ENCODE measurements at places on chromosomes 5 and 9. TPM values are rescaled to one million over a fixed set of nuclear protein-coding genes. Genes with fewer than 3 reads are reported as not detected.

The HTR1A gene
- not detected for polyA plus RNA-seq

The FOXD4L6 gene
- not detected for polyA plus RNA-seq

DNA sequence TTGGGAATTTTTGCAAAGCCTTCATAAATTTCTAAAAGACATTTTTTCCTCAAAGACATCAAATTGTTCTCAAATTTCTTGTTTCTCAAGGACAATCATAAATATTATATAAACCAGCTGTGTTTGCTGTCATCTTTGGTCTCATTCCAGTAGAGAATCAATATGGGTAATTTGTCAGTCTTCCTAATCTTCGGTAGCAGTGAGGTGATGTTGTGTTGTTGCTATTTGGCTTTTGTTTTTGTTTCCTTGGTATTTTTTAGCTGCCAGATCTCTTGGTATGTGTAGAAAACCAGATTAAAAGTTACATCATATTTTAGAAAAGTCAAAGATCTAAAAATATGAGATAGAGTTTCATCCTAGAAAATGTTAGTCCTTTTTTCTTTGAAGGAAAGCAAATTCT is 87.5 kb downstream of the CAMK4 start:
- DNase-seq, result no peak

The SIGMAR1 gene
- polyA plus RNA-seq, result 115 TPM

DNA sequence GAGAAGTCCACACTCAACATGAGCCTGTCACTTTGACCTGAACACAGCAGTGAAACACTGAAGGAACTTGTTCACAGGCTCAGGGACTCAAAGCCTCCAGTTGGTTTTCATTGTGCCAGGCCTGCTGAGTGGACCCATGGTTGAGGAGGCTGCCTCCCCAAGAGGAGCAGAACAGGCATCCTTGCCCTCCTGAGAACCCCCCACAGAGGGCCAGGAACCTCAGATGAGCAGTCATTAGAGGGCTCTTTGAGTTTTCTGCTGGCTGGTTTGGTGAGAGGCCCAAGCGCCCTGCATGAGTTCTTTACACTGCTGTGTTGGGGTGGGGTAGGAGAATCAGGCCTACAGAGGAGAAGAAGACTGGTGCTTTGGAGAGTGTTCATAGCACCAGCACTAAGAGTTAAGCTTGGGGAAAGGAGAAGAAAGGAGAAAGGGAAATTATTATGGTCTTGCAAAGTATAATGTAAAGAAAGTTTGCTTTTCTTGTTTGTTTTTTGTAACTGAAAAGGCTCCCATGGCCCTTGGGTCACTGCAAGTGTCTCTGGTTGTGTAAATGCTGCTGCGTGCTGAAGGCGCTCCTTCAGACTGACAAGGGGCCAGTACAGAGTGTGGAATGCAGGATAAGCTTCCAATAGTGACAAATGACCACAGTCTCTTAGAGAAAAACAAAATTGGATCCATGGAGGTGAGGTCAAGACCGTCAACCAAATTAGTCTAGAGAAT is 100.2 kb downstream of the PDE8B start:
- DNase-seq, result no peak

DNA sequence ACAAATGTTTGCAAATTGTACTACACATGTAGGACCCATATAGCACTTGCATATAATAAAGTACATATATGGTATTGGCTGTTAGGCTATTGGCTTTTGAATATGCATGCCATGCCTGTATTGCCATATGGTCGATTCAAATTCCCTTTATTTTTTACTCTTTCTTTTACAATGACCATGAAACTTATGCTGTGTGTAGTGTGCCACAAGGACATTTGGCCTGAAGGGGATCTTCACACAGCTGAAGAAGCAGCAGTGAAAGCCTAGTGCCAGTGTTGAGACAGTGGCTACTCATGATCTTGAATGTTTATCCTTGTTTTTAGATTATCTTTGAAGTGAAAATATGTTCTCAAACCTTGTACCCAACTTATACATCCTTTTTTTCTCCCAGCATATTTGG is 20.5 kb downstream of the TGFBR1 start:
- no peak for DNase-seq

- DNase-seq, result no peak
Observed at GRCh38 chr5:143314659-143315058, 88.8 kb downstream of the NR3C1 start.

DNA sequence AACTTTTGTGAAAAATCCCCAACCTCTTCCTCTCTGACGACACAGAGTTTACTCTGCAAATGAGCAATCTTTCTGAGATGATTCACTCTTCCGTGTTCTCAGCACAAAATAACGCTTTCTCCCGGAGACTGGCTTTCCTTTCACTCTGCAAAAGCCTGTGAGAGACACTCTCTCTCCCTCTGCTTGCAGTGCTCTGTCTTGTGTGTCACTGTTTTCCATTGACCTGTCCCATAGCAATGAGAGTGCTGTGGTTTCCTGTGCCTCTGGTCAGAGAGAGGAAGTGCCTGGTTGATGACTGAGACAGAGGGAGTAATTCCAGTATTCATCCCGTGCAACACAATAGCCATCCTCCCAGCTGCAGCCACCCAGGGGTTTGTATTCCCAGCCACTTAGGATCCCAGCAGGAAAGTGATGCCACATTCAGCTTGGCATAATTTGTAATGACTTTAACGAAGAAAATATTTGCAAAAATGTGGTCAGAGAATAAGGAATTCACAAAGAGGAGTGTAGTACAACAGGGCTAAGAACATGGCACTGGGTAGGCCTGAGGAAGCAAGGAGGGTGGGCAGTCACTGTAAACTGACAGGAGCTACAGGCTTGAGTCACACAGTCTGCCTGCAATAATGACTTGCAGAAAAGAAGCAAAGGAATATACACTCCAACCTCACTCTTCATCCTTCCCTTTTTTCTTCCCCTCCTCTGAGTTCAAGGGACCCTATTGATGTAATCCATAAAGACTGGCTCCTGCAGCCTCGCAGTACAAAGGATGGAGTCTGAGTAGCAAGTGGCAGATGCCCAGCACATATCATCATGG is 463.5 kb upstream of the RGMB start:
- DNase-seq, result no peak

DNA sequence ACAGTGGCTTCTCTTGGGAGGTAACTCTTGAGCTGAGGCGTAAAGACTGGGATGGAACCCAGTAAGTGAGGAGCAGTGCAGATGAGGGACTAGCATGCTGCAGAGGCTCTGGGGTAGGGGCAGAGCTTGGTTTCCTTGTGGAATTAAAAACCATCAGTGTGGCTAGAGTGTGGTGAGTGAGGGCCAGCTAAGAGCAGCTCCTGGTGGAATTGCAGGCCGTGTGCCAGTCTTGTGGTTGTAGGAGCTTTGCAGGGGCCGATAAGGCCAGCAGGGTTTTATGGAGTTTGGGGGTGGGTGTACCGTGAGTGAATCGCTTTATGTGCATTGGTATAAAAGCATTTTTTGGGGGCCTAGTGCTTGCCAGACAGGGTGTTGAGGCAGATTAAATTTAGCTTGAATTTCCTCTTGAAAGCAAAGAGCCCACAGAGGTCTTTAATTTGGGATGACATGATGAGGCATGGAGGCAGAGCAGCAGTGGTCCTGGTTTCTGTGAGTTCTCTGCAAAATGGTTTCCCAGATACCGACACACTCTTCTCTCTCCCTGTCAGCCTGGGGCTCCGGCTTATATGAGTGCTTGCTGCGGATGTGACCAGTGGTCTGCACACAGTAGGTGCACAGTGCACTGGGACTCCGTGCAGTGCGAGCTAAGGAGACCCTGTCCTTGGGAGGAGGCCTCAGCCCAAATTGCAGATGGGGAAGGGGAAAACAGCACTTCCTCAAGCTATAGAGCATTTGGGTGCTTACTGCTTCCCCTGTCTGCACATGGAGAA is 176.4 kb upstream of the PITX1 start:
- no peak for DNase-seq

GRCh38 chr5:1874771-1875220 is 7.9 kb downstream of the IRX4 start:
- no peak for DNase-seq

- DNase-seq, result no peak
Observed at GRCh38 chr5:36060420-36060887, 6.2 kb downstream of the UGT3A2 start.

GRCh38 chr9:121210536-121210935 is 8.9 kb upstream of the RAB14 start:
- DNase-seq, result no peak

The CCNJL gene
- not detected for polyA plus RNA-seq

DNA sequence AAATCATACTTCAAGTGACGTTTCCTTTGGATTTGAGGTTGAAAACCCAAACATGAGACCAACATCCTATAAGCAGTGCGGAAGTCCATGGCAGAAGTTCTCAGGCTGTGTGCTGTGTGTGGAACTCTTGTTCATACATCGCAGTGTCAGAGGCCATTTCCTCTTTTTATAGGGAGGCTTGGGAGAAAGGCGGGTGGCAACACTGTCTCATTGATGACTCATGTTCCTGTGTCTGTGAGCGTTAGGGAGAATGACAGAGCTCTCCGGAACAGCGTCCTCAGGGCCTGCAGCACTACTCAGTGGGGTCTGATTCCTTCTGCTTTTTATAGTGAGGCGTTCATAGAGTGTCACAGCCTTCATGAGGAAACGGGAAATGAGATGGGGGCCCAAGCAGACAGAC is 98.8 kb upstream of the BASP1 start:
- no peak for DNase-seq

The FRMD3 gene
- polyA plus RNA-seq, result 0.25 TPM

The PAEP gene
- not detected for polyA plus RNA-seq

DNA sequence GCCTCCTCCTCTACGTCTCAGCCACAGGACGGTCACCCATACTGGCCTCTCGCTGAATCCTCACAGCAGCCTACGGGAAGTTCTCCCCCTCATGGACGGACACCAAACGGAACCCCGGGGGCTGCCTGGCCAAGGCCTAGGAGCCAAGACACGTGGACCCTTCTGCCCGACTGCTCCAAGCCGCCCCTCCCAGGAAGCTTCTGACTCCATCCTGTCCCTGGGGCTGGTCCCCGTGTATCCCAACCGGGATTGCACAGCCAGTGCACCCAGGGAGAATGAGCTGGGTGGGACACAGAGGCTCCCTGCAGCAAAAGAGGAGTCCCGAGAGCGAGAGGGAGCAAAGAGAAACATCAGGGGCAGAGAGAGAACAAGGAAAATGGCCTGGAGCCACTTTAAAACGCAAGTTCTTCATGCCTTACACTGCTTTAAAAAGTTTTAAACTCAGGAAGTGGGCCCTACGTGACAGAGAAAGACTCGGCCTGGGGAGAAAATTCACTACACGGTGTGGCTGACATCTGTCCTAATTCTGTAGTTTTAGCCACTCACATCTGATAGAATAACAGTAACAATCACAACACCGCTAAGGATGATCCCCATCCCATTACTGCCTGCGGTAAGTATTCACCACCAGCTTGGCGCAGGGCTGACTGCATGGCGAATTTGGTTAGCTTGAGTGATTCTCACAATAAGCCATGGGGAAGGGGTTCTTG is 3.0 kb downstream of the FAM78A start:
- DNase-seq, result no peak

DNA sequence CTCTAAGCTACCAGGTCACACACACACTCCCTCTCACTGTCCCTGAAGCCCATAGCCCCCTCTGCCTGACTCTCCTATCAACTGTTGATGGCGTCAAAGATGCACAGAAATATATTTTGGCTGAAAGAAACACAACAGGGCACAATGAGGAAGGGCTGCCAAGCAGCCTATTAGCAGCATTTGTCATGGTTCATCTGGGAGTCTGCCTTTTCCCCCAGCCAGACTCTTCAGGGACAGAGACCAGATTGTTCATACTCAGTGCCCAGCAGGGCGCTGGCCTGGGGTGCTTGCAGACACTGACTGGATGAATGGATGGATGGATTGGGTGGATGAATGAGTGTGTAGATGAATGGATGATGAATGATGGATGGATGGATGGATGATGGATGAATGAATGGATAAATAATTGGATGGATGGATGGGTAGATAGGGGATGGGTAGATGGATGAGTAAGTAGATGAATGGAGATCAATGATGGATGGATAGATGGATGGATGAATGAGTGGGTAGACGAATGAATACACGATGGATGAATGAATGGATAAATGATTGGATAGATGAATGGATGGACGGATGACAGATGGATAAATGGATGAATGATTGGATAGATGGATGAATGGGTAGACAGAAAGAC is 90.5 kb downstream of the ADAMTS2 start:
- DNase-seq, result no peak
